Stimulated activated CD8-positive, alpha-beta memory T cell treated with anti-CD3 and anti-CD28 coated beads, Interleukin-2, amount 100 ng/mL, for 1 hour (primary cell): ENCODE measurements at places on chromosomes 6 and 20.

DNA sequence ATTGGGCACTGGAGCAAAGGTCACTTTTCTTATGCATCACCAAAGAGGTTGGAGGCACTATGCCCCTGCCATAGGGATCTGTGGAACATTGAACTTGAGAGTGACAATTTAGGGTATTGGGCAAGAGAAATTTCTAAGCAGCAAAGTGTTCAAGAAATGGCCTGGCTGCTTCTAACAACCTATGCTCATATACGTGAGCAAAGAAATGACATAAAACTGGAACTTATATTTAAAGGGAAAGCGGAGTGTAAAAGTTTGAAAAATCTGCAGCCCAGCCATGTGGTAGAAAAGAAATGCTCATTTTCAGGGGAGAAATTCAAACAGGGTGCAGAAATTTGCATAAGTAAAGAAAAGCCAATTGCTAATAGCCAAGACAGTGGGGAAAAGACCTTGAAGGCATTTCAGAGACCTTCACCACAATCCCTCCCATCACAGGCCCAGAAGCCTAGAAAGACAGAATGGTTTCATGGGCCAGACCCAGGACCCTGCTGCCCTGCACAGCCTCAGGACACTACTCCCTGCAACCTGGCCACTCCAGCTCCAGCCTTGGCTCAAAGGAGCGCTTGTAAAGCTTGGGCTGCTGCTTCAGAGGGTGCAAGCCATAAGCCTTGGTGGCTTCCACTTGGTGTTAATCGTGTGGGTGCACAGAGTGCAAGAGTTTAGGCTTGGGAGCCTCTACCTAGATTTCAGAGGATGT, 24.4 kb downstream of the NCR2 start:
- DNase-seq = no peak

DNA sequence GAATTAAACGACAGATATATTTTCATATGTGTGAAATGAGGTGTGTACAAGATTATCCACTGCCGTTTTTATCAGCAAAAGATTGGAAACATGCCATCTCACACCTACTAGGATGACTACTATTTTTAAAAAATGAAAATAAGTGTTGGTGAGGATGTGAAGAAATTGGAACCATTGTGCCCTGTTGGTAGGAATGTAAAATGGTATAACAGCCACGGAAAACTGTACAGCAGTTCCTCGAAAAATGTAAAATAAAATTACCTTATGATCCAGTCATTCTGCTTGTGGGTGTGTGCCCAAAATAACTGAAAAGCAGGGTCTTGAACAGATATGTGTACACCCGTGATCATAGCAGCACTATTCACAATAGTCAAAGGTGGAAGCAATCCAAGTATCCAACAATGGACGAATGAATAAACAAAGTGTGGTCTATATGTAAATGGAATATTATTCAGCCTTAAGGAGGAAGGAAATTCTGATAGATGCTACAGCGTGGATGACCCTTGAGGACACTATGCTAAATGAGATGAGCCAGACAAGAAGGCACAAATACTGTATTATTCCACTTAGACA, 27.0 kb upstream of the CCN5 start:
- no peak for DNase-seq

DNA sequence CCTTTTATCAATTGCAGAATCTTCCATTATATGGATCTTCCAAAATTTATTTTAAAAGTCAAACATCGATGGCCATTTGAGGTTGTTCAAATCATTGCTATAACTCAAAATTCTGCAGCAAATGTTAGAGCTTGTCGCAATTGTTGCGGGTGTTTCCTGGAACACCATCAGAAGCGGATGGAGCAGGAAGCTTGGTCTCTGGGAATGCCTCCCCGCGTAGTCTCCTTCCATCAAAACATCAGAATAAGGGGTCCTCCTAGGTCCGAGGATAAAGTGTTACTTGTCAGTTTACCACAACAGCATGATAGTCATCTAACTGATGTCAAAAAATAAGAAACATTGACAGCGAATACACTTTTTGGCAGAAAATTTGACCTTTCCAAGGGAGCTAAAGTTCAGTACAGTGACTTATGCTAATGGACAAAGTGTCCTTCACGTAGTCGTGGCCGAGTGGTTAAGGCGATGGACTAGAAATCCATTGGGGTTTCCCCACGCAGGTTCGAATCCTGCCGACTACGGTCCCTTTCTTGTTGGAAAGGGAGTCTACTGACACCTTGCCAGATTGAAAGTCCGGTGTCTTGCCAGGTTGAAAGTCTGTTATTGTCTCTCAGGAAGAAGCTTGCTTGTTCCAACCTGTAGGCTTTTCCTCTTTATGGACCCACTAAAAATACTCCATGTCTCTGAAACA, 59.0 kb upstream of the ZNF184 start:
- DNase-seq = no peak

GRCh38 chr6:135411339-135411738, 86.2 kb downstream of the AHI1 start:
- no peak for DNase-seq

GRCh38 chr20:25538838-25539665, 46.3 kb downstream of the NINL start:
- no peak for DNase-seq

GRCh38 chr6:87714093-87714842, 12.2 kb upstream of the AKIRIN2 start:
- no peak for DNase-seq

- no peak for DNase-seq
These were observed 55.4 kb upstream of the SIRPG start for GRCh38 chr20:1712634-1713624.

- no peak for DNase-seq
These were observed 9.1 kb upstream of the DBNDD2 start for GRCh38 chr20:45399018-45399417.

GRCh38 chr6:154885214-154885613, 109.9 kb upstream of the TIAM2 start:
- no peak for DNase-seq

- no peak for DNase-seq
These were observed 2.5 kb upstream of the SH3BGRL2 start for GRCh38 chr6:79628466-79629288.

DNA sequence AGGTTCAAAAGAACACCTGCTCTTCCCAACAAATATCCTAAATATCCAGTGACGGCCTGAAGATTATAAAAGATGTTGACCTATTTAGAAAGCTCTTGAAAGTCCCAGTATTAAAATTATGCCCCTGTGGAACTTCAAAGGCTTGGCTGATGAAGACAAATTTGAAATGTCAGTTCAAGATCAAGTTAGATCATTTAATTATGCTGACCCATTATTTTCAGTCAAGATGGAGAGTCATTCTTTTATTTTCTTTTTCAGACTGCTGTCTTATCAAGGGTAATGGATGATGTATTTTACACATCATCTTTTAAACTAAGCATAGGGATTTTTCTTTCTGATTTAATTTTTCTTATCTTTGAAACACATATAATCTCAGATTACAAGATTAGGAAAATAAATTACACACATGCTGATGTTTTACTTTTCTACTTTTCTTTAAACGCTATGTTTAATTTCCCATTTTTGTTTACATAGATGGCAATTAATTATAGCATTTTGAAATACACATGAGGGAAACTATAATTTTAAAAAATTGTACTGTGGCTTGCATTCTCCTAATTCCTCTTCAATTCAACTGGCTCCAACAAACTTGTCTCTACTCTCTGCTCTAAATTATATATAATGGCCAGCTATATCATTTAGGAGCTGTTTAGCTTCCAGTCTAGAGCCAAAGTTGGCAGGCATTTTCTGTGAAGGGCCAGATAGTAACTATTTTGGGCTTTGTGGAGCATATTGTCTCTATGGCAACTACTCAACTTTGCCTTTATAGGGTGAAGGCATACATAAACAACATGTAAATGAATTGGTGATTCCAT, 123.7 kb downstream of the RCAN2 start:
- DNase-seq = no peak

GRCh38 chr6:2103765-2104523, 141.5 kb downstream of the GMDS start:
- no peak for DNase-seq

DNA sequence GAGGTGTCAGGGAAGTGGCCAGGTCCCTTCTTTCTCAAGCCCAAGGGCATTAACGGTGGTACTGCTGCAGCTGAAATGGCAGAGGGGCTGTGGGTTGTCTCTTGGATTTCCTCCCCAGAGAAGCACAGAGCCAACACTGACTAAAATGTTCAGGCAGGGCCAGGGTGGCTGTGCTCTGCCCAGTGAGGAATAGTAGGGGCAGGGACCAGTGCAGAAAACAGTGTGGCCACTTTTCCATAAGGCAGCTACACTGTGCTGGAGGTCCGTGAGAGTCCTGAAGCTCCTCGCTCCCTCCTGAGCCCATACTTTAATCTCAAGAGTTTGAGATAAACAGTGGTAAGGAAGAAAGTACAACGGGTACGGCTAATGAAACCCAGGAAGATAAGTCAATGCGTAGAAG, 4.5 kb downstream of the LPA start:
- no peak for DNase-seq

- no peak for DNase-seq
These were observed 59.3 kb upstream of the MYL9 start for GRCh38 chr20:36482044-36482473.

- no peak for DNase-seq
These were observed 23.2 kb downstream of the PPP1R16B start for GRCh38 chr20:38828514-38829295.

- no peak for DNase-seq
These were observed 190.2 kb downstream of the TSHZ2 start for GRCh38 chr20:53162251-53162835.

DNA sequence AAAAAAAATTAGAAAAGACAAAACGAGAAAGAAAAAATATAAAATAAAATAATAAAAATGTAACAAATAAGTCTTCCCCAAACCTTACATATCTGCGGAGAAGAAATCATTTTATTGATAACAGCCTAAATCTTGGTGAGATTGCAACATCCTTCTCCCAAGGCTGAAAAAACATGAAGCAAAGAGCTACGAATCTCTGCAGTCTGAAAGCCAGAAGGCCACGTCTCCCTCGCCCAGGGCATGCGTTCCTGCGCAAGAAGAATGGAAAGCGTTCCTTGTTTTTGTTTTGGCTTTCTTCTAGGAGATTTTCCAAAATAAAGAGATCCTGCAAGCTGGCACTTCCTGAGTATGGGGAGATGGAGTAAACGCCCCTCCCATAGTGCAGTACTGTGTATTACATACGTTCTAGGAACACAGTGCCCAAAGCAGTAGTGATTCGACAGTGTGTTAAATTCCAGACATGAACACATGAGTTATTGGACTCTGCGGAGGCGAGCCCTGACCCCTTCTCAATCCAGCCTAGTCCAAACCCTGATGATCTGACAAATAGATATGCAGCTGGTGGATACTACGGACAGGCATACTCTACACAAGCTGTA, 126.7 kb upstream of the RREB1 start:
- DNase-seq = no peak

GRCh38 chr6:168131464-168132415, 52.7 kb upstream of the FRMD1 start:
- DNase-seq = no peak

DNA sequence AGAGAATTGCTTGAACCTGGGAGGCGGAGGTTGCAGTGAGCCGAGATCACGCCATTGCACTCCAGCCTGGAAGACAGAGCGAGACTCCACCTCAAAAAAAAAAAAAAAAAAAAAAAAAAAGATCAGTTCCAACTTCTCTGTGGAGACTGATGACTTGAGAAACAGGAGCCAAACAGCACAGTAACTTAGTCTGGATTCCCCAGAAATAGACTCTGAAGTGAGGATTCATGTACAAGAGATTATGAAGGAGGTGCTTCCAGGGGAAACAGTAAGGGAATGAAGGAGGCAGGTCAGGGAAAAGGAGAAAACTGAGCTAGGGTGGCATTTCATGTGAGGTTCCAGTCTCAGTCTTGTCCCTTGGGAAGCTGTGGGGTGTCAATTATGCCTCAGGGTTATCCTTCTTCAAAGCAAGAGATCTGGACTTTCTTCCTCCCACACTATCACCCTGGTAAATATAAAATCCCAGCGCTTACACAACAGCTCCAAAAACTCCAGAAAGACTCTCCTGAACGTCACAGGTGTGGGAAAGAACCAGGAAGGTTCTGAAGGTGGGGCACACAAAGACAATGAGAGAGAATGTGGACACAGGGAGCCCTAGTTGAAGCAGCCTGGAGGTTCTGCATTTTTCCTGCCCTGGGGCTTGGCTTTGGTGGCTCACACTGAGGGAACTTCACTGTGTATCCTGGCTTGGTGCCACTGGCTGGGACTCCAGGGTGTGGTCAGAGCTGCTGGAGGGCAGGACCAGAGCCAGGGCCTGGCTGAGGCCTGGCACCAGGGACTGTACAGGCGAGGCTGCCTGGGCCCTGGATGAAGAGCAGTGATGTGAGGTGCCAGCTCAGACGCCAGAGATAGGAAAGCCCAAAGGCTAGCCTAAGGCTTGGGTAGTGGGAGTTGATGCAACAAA, 46.8 kb downstream of the PCNA start:
- DNase-seq = no peak

GRCh38 chr6:31272436-31272835, 544 bp upstream of the HLA-C start:
- DNase-seq = no peak

DNA sequence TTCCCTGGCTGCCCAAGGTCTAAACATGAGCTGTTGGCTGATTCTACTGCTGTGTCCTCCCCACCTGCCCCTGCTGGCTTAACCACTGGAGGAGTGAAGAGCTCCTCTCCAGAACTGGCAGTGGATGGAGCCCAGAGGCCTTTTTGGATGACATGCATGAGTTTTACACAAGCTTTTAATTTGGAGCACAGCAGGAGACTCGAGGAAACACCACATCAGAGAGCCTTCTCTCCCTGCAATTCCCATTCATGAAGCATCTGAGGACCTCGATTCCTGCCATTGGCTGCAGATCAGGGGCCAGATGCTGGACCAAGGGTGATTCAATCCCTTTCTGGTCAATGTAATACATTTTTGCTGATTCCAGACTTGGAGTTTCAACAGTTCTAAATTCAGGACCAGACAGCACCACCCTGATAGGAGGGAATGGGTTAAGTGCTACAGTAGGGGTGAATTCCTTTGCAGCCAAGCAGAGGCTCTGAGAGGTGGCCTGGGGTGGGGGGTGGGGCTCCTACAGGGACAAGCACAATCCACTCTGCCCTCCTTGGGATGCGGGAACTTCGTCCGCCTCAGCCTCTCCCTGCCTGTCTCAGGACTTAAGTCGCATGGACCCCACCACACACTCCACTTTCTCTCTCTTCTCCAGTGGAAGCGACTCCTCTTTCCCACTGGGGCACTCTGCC, 599 bp upstream of the PSORS1C1 start:
- no peak for DNase-seq

- no peak for DNase-seq
These were observed 217.2 kb upstream of the PRDM1 start for GRCh38 chr6:105868823-105869460.

DNA sequence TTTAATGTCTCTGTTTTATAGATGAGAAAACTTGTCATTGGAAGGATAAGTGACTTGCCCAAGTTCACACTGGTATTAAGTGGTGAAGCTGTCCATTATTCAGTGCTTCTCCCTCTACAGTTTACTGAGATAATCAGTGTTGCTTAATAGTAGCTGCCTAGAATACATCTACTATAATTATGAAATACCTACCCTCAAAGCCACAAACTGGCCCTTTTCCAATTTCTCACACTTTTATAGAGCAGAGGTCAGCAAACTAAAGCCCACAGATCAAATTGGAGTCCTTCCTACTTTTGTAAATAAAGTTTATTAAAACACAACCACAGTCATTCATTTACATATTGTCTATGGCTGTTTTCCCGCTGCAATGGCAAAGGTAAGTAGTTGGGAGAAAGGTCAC, 73.5 kb downstream of the EYS start:
- no peak for DNase-seq

GRCh38 chr20:63483834-63484233, 11.4 kb upstream of the KCNQ2 start:
- DNase-seq = no peak
